ENCODE measurements at places on chromosomes 12 and 14.

DNA sequence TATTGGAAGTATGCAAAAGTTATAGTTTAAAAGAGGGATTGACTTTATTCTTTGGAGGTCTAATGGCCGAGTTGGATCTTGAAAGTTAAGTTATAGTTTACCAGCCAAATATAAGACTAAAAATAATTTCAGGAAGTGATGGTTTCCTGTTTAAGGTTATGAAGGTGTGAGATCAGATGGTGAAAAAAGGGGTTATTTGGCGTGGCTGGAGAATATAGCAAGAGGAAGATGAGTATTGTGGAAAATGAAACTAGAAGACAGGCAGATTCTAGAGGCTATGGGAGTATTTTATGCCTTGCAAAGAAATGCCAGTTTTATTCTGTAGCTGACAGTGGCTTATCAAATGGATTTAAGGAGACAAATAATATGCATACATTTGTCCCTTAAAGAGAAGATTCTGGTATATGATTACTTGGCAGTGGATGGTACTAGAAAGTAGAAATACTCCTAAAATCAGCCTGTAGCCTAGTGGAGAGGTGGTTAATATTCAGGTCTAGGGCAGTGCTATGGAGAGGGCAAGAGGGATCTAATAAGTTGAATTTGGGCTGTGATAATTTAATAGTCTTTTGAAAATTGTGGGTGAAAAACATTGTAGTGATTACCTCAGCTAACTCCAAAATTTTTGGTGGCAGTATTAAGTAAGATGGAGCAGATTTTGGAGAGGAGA, 1091.8 kb upstream of the ATXN7L3B start:
- DNase-seq = no peak

- no peak for DNase-seq
These were observed 37.8 kb upstream of the DDHD1 start for GRCh38 chr14:53190938-53191337.

DNA sequence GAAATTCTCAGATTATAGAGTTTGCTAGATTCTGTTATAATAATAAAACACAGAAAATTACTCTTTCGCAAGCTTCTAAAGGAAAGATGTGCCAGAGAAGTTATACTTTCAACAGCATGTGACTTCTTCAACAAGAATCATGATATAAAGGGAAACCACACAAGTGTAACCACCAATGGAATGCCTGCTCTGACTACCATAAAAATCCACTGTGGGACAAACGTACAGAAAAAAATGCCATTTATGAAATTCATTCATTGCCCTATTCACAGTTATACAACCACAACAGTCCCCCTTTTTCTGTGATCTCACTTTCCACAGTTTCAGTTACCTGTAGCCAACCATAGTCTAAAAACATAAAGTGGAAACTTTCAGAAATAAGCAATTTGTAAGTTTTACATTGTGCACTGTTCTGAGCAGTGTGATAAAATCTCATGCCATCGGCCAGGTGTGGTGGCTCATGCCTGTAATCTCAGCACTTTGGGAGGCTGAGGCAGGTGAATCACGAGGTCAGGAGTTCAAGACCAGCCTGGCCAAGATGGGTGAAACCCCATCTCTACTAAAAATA, 3.2 kb downstream of the CATSPERB start:
- no peak for DNase-seq

DNA sequence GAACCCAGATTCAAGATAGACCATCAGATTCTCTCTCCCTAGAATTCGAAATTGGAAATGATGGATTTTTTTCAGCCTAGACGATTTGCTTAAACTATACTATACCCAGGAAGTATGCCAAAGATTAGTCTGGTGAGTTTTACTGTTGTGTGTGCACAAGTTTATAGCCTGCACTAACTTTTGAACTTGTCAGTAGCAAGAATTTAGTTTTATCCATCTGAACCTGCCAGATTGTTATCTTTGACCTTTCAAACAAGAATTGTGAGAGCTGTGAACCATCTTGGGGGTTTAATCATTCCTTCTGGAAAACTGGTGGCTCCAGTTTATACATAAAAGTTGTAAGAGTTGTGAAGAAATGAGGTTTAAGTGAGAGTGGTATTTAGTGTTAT, 243.5 kb upstream of the DAAM1 start:
- DNase-seq = no peak

- no peak for DNase-seq
These were observed 109.5 kb downstream of the FOXG1 start for GRCh38 chr14:28875934-28876571.

- no peak for DNase-seq
These were observed 173.6 kb upstream of the ALG10B start for GRCh38 chr12:38142974-38143373.

DNA sequence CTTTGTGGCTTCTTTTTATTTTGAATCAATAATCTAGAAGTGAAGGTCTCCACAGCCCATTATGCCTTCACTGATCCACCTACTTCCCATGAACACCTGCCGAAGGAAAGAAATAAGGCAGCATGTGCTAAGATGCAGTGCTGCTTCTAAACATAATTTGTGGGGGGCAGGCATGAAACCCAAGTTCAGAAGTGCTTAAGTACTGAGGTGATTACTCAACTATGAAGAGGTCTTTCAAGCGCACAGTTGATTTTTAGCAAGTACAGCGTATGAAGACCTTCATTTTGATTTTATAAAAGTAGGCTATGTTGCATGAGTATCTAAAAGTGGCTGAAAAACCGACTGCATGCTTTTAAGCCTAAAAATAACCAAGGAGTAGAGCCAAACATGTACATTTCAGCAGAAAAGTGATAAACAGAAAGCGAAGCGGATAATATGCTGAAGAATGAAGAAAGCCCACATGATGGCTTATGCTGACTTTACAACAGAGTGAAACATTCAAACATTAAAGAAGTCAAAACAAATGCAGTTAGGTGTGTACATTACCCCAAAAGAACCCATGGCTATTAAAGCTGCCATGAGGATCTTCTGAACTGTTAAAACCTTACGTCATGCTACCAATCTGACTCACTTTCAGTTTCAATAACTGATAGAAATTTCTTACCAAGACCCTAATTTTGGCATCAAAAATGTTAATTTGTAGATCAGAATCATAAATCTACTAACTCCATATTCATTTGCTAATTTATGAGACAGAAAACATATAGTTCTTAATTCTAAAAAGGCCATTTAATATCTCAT, 29.3 kb downstream of the KICS2 start:
- no peak for DNase-seq

DNA sequence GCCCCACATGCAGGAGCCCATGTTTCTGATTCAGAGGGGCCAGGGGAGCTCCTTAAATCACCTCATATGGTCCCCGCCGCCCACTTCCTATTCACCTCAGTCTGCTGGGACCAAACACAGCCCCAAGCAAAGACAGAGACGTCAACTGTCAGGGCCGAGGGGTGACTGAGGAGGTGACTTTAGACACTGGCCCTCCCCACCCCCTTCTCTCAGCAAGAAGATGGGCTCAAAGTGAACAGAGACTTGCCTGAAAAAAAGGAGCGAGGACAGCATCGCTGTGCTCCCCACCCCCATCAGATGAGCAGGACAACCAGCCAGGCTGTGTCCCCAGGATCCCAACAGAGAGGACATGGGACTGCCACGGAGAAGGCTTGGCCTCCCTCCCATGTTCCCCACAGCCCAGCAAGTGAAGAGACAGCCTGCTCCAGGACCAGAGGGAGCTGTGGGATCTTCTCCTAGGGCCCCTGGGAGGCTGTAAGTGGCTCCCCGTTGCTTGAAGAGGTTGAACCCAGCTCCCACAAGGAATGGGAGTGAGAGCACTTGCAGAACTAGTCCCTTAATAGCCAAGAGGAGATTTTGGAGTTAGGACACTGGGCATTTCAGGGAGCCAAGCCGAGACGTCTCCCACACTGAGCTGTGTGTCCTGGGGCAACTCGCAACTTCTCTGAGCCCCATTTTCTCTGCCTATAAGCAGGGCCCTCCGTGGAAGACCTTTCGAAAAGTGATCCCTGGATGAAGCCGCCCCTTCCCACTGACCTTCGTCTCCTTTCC, 1.3 kb upstream of the KRT79 start:
- no peak for DNase-seq

GRCh38 chr12:57129321-57129842, 1.1 kb downstream of the LRP1 start:
- DNase-seq = no peak

- DNase-seq = no peak
These were observed 56.5 kb downstream of the TECPR2 start for GRCh38 chr14:102419276-102419675.

GRCh38 chr14:32524609-32525375, 195.7 kb downstream of the AKAP6 start:
- DNase-seq = no peak

- no peak for DNase-seq
These were observed 945 bp downstream of the HCAR1 start for GRCh38 chr12:122729583-122730214.

Measured in activated T-cell treated with anti-CD3 and anti-CD28 coated beads for 1 hour (primary cell).